ENCODE measurements at places on chromosomes 2 and 18. TPM values are rescaled to one million over a fixed set of nuclear protein-coding genes. Genes with fewer than 3 reads are reported as not detected.

The USP14 gene
- 74.9 TPM for total RNA-seq

The FAM161A gene
- total RNA-seq, result 21.9 TPM

GRCh38 chr2:10034333-10035052, 8.9 kb upstream of the KLF11 start:
- no peak for DNase-seq

DNA sequence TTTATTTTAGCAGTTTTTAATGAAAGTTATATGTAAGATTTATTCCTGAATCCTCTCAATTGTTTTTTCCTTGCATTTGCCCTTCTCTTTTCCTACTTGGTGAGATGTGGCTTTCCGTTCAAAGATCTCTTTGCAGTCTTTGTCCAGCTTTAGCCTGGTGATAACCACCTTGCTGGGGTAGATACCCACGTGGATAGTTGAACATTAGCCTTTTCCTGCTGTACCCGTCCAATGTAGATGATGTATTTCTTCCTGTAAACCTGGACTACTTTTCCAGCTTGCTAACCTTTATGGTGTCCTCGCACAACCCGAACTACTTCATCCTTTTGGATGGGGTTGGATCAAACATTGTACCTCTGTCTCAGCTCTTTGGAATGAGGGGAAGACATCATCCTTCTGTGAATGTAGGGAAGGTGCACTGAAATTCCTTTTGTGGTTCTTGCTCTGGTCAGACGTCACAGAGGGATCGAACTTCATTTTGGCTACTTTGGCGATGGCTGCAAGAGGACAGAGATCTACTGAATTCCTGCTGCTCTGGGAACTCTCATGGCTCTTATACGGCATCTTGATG, 293.2 kb upstream of the EPAS1 start:
- DNase-seq, result no peak

DNA sequence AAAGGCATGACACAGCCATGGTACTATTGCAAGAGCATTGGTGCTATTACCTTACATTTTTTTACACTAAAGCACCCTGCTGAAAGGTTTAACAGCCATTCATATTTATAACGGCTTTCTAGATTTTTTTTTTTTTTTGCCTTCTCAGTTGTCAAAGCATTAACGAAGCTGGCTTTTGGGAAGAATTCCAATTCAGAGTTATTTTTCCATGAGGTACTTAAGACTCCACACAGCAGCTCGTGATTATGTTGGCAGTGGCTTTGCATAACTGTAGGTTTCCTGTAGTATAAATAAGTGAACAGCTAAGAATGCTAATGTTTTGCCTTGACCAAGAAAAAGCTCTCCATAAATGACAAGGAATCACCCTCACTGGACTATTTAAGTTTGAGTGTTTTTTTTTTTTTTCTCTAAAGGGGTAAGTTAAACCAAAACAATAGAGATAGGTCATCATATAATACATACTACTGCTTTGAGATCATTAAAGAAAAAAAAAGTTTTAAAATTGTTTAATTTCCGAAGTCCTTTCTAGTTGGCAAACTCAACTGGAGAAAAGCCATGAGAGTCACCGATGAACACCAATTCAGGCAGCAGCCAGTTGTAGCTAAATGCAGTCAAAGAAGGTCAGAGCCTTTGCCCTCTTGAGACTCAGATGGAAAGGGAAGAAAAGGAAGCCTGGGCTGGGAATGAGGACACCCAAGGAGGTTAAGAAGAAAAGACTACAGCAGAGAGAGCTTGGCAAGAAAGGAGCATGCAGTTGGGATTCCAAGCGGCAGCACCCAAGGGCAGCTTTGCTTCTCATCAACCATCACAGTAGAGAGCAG, 187.4 kb upstream of the NCKAP5 start:
- DNase-seq, result no peak

DNA sequence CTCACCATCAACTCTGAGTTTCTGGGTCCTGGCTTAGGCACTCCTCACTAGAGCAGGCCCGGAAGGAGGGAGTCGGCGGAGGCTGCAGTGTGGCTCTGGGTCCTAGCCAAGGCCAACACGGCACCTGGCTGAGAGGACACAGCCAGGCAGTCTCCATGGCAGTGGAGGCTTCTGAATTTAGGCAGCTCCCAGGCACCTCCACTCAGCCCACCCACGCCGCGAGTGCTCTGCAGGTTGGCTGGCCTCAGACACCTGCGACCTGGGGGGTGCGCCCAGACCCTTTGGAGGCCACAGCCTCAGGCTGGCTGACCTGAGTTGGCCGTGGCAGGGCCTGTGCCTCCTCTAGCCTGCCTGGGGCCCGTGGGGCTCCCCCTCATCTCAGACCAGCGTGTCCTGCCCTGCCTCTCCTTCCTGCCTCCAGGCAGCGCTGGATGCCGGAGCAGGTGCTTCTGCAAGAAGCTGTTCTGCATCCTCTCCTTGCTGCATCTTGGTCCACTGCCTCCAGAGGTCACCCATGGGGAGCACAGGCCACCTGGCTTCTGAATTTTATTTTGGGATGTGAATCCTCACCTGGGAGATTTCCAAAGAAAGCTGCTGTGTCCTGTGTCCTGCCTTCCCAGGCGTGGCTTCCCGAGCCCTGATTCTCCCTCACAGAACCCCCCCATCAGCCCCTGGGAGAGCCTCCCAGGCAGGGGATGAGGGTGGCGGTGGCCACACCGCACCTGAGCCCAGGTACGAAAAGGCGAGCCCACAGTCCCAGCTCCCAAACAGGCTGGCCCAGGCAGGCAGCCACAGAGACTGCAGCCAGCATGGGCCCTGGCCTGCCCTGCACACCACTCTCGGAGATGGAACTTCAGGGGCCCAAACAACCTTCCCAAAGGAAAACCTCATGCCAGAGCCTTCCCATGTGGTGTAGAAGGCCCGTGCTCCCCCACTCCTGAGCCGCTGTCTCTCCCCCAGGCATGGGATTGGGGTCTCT, 23.4 kb downstream of the AQP12A start:
- no peak for DNase-seq

DNA sequence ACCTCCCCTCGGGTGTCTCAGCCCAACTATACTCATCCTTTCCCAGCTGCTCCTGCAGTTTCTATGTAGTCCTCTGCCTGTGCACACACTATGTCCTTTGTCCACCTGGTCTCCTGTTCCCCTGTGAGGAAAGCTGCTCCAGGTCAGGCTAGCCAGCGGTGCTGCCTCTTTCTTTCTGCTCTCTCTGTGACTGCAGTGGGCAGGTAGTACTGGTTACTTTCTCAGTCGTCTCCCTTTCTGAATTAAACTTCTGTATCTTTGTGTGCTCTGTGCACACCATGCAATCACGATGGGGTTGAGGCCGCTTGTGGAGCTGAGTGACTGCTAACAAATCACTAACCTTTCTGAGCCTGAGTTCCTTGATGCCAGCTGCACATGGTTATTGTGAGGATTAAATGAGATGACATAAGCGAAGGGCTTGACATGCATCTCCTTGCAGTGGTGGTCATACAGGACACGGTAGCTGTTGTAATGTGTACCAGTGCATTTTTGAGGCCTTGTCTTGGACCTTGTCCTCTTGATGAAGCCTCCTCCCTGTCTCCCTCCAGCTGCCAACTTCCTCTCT, 3.5 kb downstream of the FARP2 start:
- DNase-seq, result no peak

GRCh38 chr2:46521215-46521683, 41.9 kb downstream of the TMEM247 start:
- no peak for DNase-seq

GRCh38 chr18:41769265-41769664, 185.8 kb upstream of the PIK3C3 start:
- no peak for DNase-seq

- DNase-seq, result no peak
These were observed 158.4 kb downstream of the FMNL2 start for GRCh38 chr2:152493417-152493816.

- no peak for DNase-seq
These were observed 14.4 kb downstream of the AFG3L2 start for GRCh38 chr18:12362473-12363174.

DNA sequence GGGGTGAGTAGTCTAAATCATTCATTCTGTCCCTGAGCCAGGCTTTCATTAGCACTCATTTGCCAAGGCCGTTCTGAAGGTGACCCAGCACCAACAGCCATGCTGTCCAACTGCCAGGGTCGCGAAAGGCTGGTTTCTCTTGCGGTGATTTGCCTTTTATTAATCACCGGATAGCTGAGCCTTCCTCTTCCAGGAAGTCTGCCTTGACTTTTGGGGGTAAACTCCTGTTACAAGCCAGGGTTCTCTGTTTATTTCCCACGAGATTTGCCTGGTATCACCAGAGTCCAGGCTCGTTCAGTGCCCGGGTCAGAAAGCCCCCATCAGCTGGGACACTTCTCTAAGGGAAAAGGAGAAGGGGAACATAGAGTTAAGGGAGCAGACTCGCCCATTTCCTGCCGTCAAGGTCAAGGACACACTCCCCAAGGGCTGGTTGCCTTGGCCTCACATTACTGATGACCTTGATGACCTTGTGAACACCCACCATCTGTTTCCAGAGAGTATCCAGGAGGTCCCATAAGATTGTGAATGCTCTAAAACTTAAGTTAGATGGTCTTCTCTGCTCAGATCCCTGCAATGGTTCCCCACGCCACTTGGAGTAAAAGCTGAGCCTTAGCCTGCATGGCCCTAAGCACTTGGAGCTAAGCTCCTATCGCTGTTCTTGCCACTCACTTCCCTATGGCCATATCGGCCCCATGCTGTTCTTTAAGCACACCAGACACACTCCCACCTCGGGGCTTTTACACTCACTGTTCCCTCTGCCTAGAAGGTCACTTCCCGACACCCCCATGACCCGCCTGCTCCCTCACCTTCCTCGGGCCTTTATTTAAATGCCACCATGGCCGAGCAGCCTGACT, 118.0 kb upstream of the STPG4 start:
- no peak for DNase-seq

- DNase-seq, result no peak
These were observed 55.9 kb downstream of the TRPM8 start for GRCh38 chr2:233972941-233973575.

DNA sequence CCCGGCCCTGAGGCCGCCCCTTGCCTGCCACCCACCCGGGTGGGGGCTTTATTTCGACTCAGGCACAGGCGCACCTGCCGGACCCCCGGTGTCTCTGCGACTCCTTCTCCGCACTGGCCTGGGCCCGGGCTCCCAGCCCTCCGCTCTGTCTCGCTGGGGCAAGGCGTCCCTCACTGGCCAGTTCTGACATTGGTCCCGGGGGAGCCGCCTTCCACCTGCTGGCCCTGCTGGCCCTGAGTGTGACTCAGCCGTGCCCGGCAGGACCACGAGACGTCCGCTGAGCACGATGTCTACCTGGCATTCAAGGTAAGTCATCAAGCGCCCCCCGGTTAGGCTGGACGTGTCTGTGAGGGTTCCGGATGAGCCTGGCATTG, 131.5 kb upstream of the CTDP1 start:
- DNase-seq, result no peak

DNA sequence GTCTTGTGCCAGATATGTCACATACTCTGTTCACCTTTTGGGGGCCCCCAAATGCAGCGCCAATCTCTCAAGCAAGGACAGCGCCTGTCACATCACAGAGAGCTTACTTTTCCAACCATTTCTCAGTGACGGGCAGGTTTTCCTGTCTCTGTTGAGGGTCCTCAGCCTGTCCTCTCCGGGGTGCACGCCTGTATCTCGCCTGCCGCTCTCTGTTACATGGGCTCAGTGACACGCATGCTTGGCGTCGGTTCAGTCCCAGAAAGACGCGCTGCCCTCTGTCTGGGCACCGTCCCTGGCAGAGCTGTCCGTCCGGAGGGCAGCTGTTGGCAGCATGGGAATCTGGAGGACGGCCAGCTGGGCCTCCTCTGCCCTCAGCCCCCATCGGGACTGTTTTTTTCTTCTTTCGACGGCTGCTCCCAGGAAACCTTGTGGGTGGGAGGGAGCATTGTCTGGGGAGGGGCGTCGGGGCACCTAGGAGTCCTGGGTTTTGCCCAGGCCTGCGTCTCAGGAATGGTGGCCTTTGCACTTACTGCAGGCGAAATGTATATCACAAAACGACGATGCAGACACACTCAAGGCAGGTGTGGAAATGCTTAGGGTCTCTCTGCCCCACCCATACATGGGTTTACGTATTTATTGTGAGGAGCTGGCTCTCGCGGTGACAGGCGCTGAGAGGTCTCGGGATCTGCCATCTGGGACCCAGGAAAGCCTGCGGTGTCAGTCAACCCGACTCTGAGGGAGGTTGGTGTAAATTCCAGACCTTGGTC, 30.9 kb downstream of the RTP5 start:
- DNase-seq, result no peak

GRCh38 chr2:60368456-60368855, 185.0 kb downstream of the BCL11A start:
- no peak for DNase-seq

DNA sequence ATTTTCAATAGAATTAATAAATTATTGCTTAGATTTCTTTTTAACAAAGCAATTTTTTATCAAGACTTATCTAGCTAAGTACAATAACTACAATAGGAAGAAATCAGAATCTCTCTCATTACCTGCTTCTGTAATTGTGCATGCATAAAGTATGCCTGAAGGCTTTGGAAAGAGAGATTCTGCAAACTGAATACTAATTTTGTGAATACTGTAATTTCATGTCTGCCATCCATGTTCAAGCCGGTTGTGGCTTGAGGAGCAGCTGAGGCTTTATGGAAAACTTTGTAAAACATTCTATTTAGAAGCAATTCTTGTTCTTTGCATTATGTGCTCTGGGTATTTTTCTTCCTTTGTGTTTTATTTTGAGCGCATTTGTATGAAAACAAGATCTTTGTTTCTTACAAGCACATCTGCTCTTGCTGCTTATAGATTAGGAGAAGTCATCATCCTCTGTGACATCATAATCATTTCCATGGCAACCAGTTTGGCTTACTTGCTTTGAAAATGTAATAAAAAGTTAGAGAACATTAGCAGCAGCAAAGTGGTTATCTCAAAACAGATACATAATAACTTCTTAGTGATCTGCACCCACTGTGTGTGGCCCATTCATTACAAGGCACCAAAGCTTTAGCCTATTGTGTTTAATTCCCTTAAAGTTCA, 16.0 kb upstream of the IKZF2 start:
- no peak for DNase-seq
